ENCODE measurements at places on chromosomes 1 and 21.
A peak's percentile ranks its signal among the peaks of the same experiment; 100 is the strongest.

- no peak overlapping the region for H3K27ac ChIP-seq
- H3K27me3 ChIP-seq, result peaks cover 2% of the 10 kb centered on the region
- DNase-seq, result no peak
Measured at GRCh38 chr1:153456396-153456795, 4.1 kb downstream of the S100A7 start.

- H3K36me3 ChIP-seq, result peaks cover 52% of the 10 kb centered on the region
- H3K4me3 ChIP-seq, result no peak overlapping the region
- H3K27ac ChIP-seq, result peak overlapping the region; percentile 53
- no peak for DNase-seq
- H3K4me1 ChIP-seq, result peaks cover 89% of the 10 kb centered on the region
- H3K27me3 ChIP-seq, result no peaks in the 10 kb centered on the region
Measured at GRCh38 chr1:19460535-19461219, 24.7 kb downstream of the CAPZB start.

- H3K4me3 ChIP-seq, result no peak overlapping the region
- DNase-seq, result peak; percentile 18
- no peaks in the 10 kb centered on the region for H3K4me1 ChIP-seq
- peaks cover 4% of the 10 kb centered on the region for H3K27me3 ChIP-seq
- no peaks in the 10 kb centered on the region for H3K36me3 ChIP-seq
- H3K27ac ChIP-seq, result no peak overlapping the region
Measured at GRCh38 chr1:229884765-229885164, 182.3 kb upstream of the GALNT2 start.

GRCh38 chr1:54135436-54136120 is 17.2 kb downstream of the CDCP2 start:
- H3K27ac ChIP-seq, result no peak overlapping the region
- H3K27me3 ChIP-seq, result no peaks in the 10 kb centered on the region
- H3K4me1 ChIP-seq, result no peaks in the 10 kb centered on the region
- H3K4me3 ChIP-seq, result no peak overlapping the region

DNA sequence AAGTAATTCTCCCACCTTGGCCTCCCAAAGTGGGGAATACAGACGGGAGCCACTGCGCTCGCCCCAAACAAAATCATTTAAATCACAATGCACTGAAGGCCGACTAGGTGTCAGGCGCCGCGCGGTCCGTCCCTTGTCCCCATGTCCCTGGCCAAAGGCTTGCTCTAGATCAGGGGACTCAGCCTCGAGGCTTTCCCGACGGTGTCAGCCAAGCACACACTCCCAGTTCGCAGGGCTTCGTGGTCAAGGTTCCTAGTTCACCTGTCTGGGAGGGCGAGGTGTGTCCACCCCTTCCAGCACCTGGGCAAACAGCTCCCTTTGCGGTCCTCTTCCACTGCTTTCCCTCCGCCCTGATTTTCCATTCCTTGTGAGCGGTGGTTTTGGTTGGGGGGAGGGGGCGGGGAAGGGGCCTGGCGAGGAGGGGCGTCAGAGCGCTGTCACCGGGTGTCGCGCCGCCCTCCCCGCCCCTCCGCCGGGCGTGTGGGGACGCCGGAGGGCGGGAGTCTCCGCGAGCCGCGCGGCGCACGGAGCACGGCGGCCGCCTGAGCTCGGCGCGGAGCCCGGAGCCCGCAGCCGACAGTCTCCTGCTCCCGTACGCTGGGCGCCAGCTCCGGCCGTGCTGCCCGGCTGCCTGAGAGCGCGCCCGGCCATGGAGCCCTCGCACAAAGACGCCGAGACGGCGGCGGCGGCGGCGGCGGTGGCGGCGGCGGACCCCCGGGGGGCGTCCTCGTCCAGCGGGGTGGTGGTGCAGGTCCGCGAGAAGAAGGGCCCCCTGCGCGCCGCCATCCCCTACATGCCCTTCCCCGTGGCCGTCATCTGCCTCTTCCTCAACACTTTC is at the start of gene STUM:
TSS of gene STUM (plus strand) at position 509 of the 838 bp plus-strand sequence. CDS start at position 650, 141 bp downstream.
- H3K36me3 ChIP-seq, result no peaks in the 10 kb centered on the region
- peaks cover 62% of the 10 kb centered on the region for H3K27me3 ChIP-seq
- H3K4me3 ChIP-seq, result no peak within 1 kb of the TSS
- H3K4me1 ChIP-seq, result peaks cover 12% of the 10 kb centered on the region
- H3K27ac ChIP-seq, result no peak within 1 kb of the TSS
- DNase-seq, result no peak

GRCh38 chr1:225415307-225415706 is 12.5 kb downstream of the LBR start:
- no peak overlapping the region for H3K27ac ChIP-seq
- H3K4me3 ChIP-seq, result no peak overlapping the region
- peaks cover 2% of the 10 kb centered on the region for H3K4me1 ChIP-seq
- H3K27me3 ChIP-seq, result no peaks in the 10 kb centered on the region
- DNase-seq, result no peak
- H3K36me3 ChIP-seq, result peaks cover 80% of the 10 kb centered on the region

All from activated CD8-positive, alpha-beta T cell treated with anti-CD3 and anti-CD28 coated beads, Interleukin-2, amount 10 ng/mL, durations not matched to agents 7 days and 5 days (primary cell).